MM.1S (cell line): ENCODE measurements at places on chromosomes 5 and 9.
A peak's percentile ranks its signal among the peaks of the same experiment; 100 is the strongest.

DNA sequence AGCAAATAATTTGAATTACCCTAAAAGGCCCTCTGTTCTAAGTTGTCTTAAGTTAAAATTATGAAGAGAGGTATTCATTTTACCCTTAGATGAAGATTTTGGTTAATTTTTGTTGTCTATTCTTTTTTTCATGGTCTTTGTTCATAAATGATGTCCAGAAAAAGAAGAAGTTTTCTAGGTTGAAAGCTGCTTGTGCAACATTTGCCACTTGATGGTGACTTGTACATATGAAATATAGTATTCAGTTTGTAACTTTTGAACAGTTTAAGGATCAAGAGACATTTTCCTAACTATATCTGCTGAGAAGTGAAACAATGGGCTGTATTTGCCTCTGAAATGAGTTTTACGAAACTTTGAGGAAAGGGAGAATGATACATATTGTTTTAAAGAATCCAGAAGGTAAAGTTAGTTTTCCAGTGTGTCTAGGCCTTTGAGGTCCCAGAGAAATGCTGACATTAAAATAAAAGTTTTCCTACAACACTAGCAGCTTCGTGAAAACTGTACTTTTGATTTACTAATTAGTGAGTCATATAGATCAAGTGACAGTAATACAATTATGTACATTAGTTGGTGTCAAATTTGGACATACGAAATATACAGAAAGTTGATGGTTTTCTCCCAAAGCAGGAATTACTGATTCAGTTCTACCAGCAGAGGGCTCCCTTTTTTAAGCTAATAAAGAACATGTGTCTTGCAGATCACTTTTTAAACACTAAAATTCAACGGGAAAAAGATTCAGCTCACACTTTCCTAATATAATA lies 70.5 kb downstream of the PIK3R1 start:
- DNase-seq = peak; percentile 70

DNA sequence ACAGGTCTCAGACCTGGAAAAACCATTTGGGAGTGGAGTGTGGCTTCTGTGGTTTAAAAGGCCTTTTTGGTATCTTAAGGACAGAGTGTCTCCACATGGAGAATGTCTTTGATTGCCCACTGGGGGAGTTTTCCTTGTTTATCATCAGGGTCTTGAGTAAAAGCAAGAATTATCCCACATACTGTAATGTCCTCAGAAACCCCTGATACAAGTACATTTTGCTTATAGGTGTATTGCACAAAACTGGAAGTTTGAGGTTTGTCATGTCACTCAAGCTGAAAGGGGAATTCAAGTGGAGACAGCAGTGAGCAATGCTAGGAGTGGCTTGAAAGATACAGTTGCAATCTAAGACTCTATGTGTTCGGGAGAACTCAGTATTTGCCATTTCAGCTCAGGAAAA lies 62.7 kb upstream of the GRAMD2B start:
- DNase-seq = peak; percentile 13

GRCh38 chr5:43642428-43642827 lies 39.4 kb downstream of the NNT start:
- DNase-seq = no peak

DNA sequence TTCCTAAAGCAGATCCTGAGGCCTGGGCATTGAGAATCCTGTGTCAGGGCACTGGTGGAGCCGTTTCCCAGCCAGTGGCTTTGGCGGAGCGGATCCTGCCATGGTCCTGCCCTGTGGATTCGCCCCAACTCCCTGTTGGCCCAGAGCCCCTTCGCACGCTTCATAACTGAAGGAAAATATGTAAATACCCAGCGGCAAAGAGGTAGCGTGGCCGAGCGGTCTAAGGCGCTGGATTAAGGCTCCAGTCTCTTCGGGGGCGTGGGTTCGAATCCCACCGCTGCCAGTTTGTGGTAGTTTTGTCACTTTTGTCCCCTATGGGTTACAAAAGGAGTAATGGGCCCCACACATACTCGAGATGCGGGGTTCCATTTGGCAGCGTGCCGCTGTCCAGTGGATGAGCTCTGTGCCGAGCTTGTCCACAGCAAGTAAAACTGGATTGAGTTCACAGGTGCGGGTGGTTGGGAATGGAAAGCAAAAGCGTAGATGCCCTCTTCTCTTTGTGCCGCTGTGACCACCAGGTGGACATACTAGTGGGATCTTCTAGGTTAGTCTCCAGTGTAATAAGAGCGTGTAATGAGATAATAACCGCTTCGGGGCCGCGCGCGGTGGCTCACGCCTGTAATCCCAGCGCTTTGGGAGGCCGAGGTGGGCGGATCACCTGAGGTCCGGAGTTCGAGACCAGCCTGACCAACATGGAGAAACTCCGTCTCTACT lies 17.3 kb downstream of the TRIM7 start:
- DNase-seq = peak; percentile 46

- no peak for DNase-seq
Measured at GRCh38 chr9:77806741-77807140, 158.6 kb upstream of the GNA14 start.

- no peak for DNase-seq
Measured at GRCh38 chr9:75109210-75109839, 21.0 kb downstream of the OSTF1 start.

DNA sequence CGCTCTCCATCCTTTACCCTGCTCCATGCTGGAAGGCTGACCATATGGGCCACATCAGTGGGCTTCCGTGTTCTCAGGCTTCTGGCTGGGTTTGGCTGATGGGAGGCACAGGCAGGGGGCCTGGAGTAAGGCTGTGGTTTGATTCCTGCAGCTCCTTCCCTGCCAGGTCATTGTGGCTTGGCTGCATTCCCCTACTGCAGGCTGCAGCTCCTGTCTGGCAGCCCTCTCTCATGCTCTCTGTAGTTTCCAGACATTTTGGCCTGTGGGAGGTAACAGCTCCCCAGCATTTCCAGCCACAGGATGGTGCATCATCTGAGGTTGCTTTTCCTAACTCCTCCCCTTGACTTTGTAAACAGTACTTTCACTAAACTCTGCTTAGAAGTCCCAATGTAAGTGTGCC lies 102.0 kb upstream of the PTPN3 start:
- no peak for DNase-seq

- no peak for DNase-seq
Measured at GRCh38 chr9:24439456-24439855, 106.2 kb downstream of the IZUMO3 start.

- no peak for DNase-seq
Measured at GRCh38 chr9:75880618-75881017, 9.9 kb upstream of the PCSK5 start.

GRCh38 chr9:95134457-95134881 lies 183.0 kb downstream of the FANCC start:
- DNase-seq = no peak

GRCh38 chr9:126883636-126884035 lies 23.2 kb downstream of the ZBTB34 start:
- DNase-seq = no peak

- DNase-seq = no peak
Measured at GRCh38 chr9:123715258-123715657, 214.7 kb downstream of the DENND1A start.

DNA sequence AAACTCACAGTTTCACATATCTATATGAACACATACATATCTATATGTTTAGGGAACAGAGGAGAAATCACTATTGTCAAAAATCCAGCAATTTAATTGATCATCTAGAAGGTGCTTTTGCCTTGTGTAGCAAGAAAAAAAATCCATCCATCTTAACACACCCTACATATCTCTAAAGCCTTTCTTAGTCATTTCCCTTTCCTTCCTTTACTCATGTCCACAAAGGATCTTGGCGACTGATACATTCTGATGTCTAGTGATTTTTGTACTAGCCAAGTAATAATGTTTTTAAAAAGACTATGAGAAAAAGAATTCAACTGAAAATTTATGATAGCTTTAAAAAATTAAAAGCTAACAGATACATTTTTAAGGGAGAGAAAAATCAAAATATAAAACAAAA lies 22.5 kb downstream of the ZDHHC21 start:
- DNase-seq = no peak

DNA sequence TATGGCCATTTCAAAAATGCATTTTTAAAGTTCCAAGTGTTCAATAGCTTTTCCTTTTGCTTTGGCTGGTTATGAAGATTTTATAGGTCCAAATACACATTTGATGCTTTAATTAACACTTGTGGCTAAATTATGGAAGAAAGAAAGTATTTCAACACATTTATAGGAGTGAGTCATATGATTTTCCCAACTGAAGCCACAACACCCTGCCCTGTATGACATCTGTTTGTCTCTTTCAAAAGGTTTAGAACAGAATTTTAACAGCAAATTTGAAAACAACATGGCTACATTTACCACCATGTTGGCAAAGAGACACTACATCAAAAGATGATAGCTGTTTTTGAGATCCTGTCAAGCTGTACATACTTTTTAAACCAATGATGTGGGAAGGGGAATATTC lies 99.4 kb downstream of the TMEM174 start:
- DNase-seq = no peak

DNA sequence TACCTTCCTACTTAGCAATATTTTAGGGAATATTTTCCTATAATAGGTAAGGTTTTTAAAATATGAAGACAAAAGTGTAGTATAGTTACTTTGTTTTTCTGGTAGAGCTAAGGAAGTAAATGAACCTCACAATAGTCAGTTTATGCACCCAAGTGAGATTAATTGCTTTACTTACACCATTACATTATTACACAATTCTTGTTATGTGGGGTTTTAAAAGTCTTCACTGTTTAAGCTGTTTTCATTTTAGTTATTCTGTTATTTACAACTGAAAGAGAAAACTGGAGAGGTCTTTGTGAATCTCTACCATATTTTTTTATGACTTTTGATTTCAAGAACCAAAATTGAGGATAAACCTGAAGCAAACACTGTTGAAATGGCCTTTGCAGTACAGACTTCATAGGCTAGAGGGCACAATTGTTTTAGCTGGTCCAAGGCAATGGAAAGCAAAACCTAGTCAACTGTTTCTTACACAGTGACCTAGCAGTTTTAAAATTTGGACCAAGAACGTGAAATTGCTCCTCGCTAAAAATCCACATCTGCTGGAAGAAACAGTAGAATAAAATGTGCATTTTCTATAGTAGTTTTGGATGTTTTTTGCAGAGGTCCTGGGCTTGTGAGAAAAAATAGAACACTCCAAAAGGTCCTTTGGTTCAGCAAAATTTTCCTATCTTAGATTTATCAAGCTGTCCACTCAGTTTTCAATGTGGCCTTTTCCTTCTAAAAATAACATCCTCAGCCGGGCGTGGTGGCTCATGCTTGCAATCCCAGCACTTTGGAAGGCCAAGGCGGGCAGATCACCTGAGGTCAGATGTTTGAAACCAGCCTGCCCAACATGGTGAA lies 66.4 kb upstream of the FER start:
- peak; percentile 88 for DNase-seq

- no peak for DNase-seq
Measured at GRCh38 chr9:93594041-93594756, 17.8 kb downstream of the PHF2 start.

DNA sequence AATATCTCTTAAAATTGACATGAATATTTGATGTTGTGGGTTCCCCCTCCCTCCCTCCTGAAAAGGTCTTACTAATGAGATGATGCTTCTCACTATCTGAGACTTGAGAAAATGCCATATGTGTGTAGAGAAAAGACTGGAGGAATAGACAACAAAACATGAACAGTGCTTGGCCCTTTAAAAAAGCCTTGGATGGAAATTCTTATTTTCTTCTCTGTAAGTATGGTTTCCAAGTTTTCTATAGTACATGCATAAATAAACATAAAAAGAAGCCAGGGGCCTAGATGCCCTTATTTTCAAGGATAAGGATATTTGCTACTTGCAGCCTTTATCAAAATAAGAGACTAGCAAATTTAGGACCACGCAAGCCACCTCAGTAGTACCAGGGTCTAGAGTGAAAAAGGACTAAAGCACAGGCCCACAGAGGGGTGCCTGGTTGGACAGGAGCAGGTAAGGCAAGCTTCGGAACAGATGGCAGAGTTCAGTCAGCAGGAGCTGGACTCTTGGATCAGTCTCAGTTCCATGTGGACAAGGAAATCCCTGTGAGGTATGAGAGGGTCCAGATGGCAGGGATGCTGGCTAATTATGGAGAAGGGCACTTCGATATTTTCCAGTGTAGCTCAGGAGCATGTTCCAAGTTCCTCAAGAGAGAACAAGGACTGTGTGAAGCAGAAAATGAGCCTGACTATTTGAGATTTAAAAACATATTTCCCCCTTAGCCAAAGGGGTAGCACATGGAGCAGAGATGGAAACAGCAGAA lies 4.6 kb upstream of the ANP32B start:
- no peak for DNase-seq

- DNase-seq = no peak
Measured at GRCh38 chr9:106670418-106670817, 192.5 kb upstream of the ZNF462 start.
